ENCODE measurements at places on chromosomes 13 and 19. TPM values are rescaled to one million over a fixed set of nuclear protein-coding genes. Genes with fewer than 3 reads are reported as not detected.
A peak's percentile ranks its signal among the peaks of the same experiment; 100 is the strongest.

The PLVAP gene
- 0.81 TPM for total RNA-seq

GRCh38 chr19:1103708-1104310 lies at the start of gene GPX4:
Gene GPX4, plus strand, starts transcription at chr19:1103994. Its CDS starts 50 bp downstream, at chr19:1104044.
- peak; percentile 100 for DNase-seq

- no peak for DNase-seq
Observed at GRCh38 chr13:45143346-45143751, 23.0 kb downstream of the GTF2F2 start.

GRCh38 chr13:73683746-73684145 lies 450.5 kb downstream of the KLF12 start:
- DNase-seq = no peak

- no peak for DNase-seq
Observed at GRCh38 chr19:24029941-24030636, 56.9 kb upstream of the ZNF254 start.

DNA sequence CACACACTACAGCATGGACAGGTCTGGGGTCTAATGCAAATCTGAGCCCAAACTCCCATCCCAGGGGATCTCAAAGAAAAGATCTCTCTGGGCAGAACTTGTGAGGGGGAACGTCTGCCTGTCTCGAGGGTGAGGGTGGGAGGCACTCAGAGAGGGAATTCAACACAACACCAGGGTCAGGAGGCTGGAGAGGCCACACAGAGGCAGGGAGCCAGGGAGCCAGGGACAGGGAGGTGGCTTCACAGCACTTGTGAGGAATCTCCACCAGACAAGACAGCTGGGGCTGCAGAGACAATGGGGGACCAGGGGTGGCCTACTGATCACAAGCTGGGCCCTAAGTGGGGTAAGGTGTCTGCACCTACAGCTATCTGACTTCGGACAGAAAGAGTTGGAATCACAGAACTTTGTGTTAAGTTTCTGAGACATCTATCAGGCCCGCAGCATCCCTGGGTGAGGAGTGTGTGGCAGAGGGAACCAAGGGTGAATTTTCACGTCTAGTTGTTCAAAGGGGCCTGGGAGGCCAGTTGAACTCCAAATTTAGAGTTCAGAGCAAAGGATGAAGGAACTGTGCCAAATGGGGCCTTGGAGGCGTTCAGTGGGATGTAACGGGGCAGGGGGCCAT lies 12.7 kb upstream of the AKAP8L start:
- DNase-seq = no peak

DNA sequence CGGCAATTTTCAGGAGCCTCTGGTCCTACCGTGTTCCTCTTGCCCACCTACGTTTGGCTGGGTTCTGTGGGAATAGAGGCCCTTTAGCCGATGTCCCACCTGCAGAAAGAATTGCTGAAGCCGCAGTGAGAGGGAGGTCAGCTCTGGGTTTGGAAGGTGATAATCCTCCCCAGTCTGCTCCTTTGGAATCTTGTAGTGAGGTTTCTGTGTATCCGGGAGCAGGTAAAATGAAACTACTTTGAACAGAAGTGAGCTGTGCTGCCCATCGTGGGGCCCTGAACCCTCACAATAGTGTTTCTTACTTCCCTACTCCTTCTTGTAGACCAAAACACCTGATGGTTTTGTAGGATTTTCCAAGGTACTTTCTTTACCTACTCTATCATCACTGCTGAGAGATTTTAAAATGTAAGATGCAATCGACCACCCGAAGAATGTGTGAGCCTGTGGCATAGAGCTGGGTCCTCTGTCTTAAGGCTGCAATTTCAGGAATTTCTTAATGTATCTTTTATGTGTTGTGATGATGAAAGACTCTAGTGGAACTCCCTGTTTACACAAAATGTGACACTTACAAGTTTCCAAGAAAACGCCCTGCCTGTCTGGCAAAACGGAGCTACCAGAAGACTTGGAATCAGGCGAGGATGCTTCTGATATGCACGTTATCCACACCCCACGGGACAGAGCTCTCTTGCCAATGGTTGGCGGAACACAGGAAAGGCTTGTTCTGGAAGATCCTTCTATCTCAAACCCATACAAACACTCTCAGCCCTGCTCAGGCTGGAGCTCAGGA lies 76.1 kb downstream of the RGCC start:
- no peak for DNase-seq

DNA sequence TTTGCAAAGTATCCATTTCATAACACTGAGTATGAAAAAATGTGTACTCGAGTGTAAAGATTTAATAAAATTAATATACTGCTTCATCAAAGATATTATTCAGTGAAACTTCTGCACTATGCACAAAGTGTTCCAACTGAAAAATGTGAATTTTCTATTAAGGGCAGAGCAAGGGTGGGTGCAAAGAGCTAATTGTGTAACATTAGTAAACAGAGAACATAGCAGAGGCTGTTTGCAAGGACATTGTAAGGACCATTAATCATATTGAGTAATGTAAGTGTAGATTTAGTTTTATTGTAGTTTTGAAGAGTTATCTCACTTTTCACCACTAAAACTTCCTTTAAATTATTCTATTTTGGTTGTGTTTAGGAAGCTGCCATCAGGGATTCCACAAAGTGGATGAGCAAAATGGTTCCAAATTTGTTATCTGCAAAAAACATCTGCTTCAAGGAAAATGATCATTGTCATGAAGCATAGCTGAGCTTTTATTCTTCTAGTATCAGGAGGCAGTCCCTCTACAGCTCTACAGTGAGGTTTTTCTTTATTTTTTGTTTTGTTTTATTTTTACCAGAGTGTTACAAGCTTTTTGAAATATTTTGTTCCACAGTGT lies 1375.4 kb downstream of the SLITRK1 start:
- peak; percentile 52 for DNase-seq

DNA sequence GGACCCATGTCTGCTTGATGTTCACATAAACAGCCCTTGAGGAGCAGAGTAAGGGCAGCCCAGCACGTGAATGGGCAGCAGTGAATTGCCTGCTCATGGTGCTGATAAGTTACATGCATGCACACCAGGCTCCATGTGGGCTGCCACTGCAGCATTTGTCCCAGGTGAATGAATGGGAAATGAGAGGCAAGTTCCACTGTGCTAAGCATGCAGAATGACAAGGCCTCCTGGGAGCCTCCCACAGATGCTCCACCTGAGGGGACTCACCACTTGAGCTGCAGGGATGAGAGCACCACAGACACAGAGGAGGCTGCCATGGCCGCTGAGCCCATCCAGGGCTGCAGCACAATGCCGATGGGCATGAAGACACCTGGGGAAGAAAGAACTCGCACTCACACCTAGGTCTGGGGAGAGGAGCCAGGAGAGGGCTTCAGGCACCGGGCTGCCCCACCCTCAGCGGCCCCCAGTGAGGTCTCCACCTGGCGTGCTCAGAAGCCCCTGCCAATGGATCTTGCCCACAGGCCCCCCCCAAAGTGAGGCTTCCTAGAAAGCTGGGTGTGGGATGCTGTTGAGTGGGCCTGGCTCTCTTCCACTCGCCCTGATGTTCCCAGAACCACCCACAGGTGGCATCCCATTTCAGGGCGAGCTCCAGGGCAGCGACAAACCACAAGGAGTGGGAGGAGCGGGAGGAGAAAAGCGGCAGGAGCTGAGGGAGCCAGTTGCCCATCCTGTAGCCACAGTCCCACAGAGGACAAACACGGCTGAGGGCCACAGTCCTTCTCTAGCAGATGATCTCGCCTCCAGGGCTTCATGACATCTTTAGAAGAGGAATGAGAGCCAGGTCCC lies 73.8 kb downstream of the CCDC70 start:
- no peak for DNase-seq

GRCh38 chr13:84985860-84986259 lies 813.4 kb downstream of the SLITRK6 start:
- DNase-seq = peak; percentile 29

DNA sequence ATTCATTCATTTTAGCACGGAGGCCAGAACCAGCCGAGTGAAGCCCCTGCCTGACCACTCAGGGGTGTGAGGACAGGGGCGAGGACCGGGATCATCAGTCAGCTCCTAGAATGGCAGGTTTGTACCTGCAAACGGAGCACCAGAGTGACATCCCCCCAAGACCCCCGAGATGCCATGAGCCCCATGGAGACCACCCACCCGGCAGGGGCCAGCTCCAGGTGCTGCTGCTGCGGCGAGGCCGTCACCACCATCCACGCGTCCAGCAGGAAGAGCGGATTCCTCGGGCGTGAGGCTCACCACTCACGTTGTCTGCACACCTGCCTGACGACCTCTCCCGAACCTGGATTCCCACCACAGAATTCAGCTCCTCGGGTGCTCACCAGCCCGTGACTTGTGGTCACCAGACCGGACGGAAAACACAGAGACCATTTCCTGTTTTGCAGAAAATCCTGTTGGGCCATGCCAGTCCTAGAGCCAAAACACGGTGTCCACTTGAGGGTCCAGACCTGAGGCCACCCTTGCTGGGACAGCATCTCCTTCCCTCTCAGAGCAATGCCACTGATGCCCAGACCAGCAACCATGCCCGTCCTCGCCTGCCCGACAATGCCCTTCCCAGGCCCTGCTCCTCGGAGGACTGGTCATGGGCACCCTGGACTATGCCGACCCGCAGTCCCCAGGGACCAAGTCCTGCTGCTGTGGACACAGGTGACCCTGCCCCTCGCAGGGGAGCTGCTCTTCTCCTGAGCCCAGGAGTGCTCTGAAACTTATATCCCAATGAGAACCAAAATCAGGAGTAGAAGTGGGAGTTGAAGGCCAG lies 74.2 kb downstream of the RASA3 start:
- no peak for DNase-seq

DNA sequence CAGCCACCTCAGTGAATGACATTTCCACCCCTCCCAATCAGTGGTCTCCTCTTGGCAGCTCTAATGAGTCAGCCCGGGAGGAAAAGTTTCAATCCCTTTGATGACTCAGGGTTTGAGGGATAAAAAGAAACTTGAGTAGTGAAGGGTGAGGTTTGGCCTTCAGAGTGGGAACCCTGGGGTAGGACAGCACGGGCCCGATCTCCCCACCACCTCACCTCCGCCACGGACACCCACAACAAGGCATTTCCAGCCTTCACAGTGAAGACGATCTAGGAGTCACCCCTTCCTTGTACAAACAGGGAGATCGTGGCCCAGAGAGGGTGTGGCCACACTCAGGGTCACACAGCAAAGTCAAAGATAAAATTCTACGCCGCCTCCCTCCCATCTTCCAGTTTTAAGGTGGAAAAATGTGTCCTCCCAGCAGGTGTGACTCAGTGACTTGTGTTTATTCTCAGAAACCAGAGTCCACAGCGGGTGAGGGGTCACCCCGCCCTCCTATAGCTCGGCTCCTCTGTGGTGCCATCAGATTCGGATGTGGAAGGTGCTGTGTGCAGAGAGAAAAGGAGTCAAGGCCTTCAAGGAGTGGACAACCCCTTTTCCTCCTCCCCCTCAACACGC lies 12.3 kb downstream of the CIB3 start:
- DNase-seq = no peak

The GNA15 gene
- total RNA-seq = 258 TPM

DNA sequence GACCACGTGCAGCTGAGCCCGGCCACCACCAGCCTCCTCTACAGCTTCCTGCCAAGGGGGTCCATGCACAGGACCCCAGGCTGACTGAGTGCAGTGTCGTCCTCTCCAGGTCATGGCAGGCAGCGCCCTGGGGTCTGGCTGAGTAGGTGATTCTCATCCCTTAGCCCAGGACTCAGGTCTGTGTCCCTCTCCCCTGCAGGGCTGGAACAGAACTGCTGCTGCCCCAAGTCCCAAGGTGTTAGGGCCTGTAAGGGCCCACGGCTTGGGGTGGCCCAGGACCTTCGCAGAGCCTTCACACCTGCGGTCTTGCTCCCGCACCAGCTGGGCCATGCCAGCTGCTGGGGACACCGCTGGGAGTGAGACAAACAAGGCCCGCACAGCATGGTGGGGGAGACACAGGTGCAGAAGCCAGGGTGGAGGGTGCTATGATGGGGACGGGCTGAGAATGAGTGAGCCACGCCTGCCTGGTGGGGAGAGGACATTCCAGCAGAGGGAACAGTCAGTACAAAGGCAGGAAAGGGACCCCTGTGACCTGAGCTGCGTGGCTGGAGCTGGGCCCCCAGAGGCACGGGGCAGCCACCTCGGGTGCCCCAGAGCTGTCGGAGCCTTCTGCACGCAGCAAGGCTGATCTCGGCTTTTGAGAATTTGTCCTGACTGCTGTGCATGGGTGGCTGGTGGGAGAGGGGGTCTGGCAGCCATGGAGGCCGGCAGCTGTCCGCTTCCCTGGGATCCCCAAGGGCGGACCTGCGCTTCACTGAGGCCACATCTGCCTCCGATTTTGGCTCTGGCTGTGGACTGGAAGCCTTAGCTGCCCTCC lies 11.9 kb downstream of the PLEKHF1 start:
- DNase-seq = no peak

DNA sequence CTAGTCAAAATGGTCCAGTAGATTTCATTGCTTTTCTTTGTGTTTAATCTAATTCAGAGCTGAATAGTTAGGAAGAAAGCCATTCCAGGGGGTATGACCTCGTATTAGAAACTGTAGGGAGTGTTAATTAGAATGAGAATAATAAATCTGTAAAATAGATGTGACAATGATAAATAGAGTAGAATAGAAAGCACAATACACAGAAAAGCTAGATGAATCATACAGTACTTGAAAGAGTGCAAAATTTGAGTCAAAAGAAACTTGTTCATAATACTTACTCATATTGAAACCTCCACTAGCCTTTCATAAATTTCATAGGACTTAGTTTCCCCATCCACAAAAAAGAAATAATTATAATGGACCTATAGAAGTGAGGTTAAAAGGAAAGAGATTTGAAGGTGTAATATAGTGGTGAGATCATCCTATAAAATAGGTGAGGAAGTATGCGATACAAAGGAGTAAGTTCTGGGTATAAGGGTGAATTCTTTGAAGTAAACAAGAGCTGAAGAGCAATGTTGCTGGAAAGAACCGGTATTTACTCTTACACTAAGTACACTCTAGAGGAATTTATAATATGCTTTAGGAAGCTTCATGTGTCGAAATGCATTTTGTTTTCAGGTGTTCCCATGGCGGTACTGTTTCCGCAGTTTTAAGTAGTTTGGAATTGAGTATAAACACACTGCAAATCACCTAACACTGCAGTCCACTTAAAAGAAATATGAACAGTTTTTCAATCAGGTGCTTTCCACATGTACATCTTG lies 21.9 kb downstream of the PCDH17 start:
- DNase-seq = no peak

DNA sequence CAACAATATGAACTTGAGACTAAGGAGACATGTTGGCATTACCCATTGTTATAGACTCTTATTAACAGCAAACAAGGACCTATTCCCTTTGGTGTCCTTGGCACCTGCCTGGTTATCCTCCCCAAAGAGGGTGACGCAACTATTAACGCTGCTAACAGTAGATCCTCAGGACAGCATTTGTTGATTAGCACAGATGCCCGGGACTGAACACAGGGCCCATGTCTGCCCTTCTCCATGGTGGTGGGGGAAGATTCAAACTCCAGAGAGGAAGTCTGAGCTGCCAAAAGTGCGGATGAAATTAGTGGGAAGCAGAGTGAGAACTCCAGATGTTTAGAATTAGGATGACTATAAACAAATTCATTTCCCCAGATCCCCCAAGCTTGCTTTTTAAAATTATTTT lies 101.2 kb upstream of the RAP2A start:
- no peak for DNase-seq

- DNase-seq = no peak
Observed at GRCh38 chr13:28421676-28422410, 73.1 kb downstream of the FLT1 start.

GRCh38 chr19:3151563-3152418 lies 16.0 kb downstream of the GNA15 start:
- no peak for DNase-seq

The MAP4K1 gene
- 31.5 TPM for total RNA-seq

- no peak for DNase-seq
Observed at GRCh38 chr19:8306235-8307054, 1.7 kb downstream of the CD320 start.

- peak; percentile 69 for DNase-seq
Observed at GRCh38 chr19:37251308-37252229, 33.6 kb downstream of the ZNF383 start.

- no peak for DNase-seq
Observed at GRCh38 chr13:108276060-108276459, 6.5 kb downstream of the TNFSF13B start.

The DHDH gene
- total RNA-seq = under 0.01 TPM

Data from hematopoietic multipotent progenitor cell (in vitro differentiated cells).